ENCODE measurements at places on chromosomes 12 and 14.

DNA sequence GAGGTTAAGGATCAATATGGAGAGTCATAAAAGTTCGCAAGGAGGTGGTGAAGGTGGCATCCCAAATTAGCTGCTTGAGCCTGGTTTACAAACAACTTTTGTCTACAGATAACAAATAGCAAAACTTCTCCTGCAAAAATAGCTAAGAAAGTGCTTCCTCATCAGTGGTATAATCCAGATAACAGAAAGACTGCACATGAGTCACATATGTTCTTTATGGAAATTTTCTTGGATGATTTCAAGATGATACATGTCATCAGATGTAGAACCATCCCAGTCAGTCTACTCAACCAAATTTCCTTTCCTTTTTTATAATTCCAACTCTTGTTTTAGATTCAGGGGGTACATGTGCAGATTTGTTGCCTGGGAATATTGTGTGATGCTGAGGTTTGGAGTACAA is 133.0 kb downstream of the BTG1 start:
- DNase-seq = no peak

GRCh38 chr12:11718768-11719253 is 69.3 kb downstream of the ETV6 start:
- DNase-seq = no peak

- no peak for DNase-seq
Measured at GRCh38 chr12:89228491-89228890, 123.8 kb downstream of the DUSP6 start.

DNA sequence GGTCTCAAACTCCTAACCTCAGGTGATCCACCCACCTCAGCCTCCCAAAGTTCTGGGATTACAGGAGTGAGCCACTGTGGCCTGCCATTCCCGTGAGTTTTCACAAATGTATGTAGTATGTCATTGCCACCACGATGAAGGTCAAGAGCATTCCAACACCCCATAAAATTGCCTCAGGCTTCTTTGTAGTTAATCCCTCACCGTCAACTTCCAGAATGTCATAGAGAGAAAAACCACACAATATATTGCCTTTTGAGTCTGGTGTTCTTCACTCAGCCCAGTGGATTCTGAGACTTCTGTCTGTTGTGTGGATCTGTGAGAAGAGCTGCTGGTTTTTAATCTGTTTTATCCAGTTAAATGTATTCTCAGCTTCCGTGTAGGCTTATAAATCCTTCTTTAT is 12.6 kb upstream of the CFAP251 start:
- DNase-seq = no peak

DNA sequence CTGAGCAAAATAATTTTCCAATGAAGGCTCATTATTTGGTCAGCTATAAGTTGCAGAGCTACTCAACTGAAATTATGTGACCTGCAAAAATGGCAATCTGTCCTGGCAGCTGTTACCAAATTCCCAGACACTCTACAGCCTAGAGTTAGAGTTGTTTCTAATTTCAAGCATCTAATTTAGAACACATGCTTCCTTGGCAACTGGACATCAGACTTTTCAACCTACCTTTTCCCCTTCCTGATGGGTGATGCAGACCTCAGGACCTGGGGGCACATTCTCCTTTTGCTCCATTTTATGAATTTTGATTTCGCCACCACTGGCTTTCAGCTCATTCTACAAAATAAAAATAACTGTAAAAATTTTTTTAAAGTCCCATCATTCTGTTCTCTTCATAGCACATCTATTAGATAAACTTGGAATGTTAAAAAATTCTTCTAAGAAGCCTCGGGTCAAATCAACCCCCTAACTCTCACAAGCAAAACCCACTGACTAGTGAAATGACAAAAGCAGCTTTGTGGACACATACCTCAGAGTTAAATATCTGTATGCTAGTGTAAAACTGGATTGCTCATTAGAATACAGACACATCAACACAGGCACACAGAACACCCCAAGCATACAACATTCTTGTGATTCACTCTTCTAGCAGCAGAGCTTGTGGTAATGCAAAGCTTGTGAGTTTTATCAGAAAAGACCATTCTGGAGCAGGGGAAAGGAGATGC is 33.5 kb upstream of the CERS5 start:
- no peak for DNase-seq

GRCh38 chr14:89924268-89924667 is 30.3 kb downstream of the EFCAB11 start:
- no peak for DNase-seq
